ENCODE measurements at places on chromosomes 16 and 17.

DNA sequence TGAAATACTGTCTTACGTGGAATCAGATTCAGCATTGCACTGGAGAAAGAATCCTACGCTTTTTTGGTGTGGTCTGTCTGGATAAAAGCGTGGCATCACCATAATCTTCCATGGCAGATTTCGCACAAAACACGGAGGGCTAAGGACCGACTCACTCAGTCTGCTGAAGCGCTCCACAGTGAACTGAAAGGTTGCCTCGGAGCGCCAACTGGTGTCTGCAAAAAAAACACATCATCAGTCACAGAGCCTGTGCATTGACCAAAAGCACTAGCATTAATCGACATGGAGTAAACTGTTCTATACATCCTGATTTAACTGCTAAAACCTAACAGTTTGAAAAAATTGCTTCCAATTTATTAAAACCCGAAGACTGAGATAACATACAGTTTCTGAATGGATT lies 40.5 kb downstream of the USP7 start:
- DNase-seq, result no peak

- no peak for DNase-seq
These were observed 68.5 kb upstream of the AMZ2 start for GRCh38 chr17:68179236-68179925.

DNA sequence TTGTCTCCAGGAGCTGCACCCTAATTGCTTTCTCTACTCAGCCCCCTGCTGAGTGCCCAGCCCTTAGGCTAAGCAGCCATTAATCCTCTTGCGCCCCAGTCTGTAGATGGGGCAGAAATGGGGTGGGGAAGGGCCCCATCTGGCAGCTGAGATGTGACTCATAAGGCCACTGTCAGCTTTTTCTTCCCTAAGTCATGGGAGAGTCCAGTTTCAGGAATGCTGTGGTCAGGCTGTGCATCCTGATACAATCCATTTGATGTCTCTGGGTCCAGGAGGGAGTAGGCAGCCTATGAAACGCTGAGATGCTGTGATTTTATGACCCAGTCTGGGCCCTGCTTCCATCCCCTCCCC lies 12.3 kb downstream of the PLXDC1 start:
- DNase-seq, result no peak

- no peak for DNase-seq
These were observed 59.8 kb downstream of the ADCY9 start for GRCh38 chr16:4056161-4057105.

DNA sequence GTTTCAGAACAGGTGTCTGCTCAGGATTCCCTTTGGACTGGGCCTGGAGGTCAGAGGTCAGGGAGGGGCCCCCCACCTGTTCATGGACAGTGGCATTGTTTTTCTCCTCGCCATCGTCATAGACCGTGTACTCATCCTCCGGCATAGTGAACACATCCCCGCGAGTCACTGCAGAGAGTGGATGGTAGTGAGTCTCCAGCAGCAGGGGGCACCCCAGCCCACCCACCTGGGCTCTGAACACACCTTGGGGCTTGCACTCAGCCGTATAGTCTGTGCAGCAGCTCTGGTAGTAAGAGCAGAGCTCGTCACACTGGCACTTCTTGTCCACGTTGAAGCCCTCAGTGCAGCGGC lies 448 bp downstream of the VTN start:
- DNase-seq, result no peak

GRCh38 chr16:575354-576196 lies 5.8 kb downstream of the PIGQ start:
- no peak for DNase-seq

DNA sequence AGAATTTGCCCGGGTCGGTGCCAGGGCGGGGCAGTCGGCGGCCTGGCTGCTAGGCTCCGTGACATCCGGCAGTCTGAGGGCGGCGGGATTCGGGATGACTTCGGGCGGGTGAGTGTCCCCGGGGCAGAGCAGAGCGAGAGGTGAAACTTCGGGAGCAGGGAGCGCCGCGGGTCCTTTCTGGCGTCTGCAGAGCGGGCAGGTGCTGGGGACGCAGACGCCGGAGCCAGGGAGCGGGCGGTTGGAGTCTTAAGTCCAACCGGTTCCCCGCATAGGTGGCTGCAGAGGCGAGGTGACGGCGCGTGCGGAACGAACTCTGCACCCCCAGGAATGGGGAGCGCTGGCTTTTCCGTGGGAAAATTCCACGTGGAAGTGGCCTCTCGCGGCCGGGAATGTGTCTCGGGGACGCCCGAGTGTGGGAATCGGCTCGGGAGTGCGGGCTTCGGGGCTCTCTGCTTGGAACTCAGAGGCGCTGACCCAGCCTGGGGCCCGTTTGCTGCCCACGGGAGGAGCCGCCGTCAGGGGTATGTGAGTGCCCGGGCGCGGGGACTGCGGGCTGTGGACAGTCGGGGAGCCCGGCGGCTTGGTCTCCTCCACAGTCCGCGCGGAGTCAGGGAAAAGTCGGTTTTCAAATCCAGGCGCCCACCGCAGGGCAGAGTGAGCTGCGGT lies at the start of gene B4GALNT2:
Gene B4GALNT2 (plus strand): TSS at position 71 of the 666 bp plus-strand sequence. CDS start 24 bp downstream, at position 95.
- no peak for DNase-seq

Data from activated naive CD4-positive, alpha-beta T cell (primary cell).